ENCODE measurements at places on chromosomes 7 and 10. TPM values are rescaled to one million over a fixed set of nuclear protein-coding genes. Genes with fewer than 3 reads are reported as not detected.

The SLC16A9 gene
- total RNA-seq: 14.1 TPM

The LSM8 gene
- 43.8 TPM for total RNA-seq

The MCM10 gene
- 0.75 TPM for total RNA-seq

The FFAR4 gene
- total RNA-seq: 14.9 TPM

The R3HCC1L gene
- 25.4 TPM for total RNA-seq

The CUL1 gene
- 37.8 TPM for total RNA-seq

The PDK4 gene
- 238 TPM for total RNA-seq

The LRRC18 gene
- not detected for total RNA-seq

The TMEM130 gene
- total RNA-seq: 1.1 TPM

The CCDC172 gene
- not detected for total RNA-seq

The DGKI gene
- not detected for total RNA-seq

The FAM221A gene
- 13.3 TPM for total RNA-seq

The CDNF gene
- total RNA-seq: not detected

The TUBAL3 gene
- 68.5 TPM for total RNA-seq

The COL1A2 gene
- total RNA-seq: 105 TPM

The RARRES2 gene
- total RNA-seq: 92.6 TPM

The NPSR1 gene
- 9.7 TPM for total RNA-seq

The PCGF5 gene
- 26.3 TPM for total RNA-seq

The NUTM2E gene
- total RNA-seq: 0.27 TPM

The ACHE gene
- 11.7 TPM for total RNA-seq

The PITX3 gene
- total RNA-seq: not detected

The ELN gene
- 8.4 TPM for total RNA-seq

The AKR1C2 gene
- total RNA-seq: 53.8 TPM

The ADIRF gene
- 43.4 TPM for total RNA-seq

The TFPI2 gene
- total RNA-seq: not detected

The NPY gene
- total RNA-seq: not detected

The NUB1 gene
- 26.3 TPM for total RNA-seq

The FIGNL1 gene
- 6.2 TPM for total RNA-seq

The SLC26A3 gene
- 296 TPM for total RNA-seq

The ASB10 gene
- not detected for total RNA-seq

The NPFFR1 gene
- 0.16 TPM for total RNA-seq

The CNPY1 gene
- not detected for total RNA-seq

The WNT8B gene
- not detected for total RNA-seq

The SMO gene
- total RNA-seq: 8.6 TPM

The LAMTOR4 gene
- 219 TPM for total RNA-seq

The TRIM74 gene
- 0.82 TPM for total RNA-seq

The CHAT gene
- total RNA-seq: not detected

The RPEL1 gene
- total RNA-seq: not detected

The RBP3 gene
- not detected for total RNA-seq

The CLRN3 gene
- 167 TPM for total RNA-seq

The CFAP46 gene
- total RNA-seq: not detected
